ENCODE measurements at places on chromosomes 7 and 10.

GRCh38 chr10:82552267-82552666, 677.3 kb downstream of the NRG3 start:
- DNase-seq: no peak

GRCh38 chr7:111439977-111440376, 122.3 kb downstream of the IMMP2L start:
- no peak for DNase-seq

- no peak for DNase-seq
These were observed 131.5 kb downstream of the KIAA1217 start for GRCh38 chr10:24340446-24340845.

DNA sequence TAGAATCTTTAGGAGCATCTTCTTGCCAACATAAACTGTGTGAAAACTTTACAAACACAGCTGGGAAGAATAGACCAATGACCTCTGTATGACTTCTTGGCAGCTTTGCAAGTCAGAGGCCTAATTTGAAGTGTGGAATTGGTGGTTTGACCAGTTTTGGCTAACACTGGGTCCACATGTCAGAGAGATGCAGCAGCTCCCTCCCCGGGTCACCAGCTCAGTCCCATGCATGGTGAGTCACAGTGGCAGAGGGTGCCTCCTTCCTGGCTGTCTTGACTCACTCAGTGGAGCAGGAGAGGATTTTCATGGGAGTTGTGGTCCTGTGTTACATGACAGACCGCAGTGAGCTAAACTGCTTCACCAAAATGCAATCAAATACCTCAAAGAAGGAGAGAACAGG, 8.2 kb upstream of the STARD3NL start:
- no peak for DNase-seq

GRCh38 chr10:88592906-88593305, 6.3 kb downstream of the LIPJ start:
- no peak for DNase-seq

GRCh38 chr10:12319076-12319475, 30.3 kb upstream of the CAMK1D start:
- no peak for DNase-seq

DNA sequence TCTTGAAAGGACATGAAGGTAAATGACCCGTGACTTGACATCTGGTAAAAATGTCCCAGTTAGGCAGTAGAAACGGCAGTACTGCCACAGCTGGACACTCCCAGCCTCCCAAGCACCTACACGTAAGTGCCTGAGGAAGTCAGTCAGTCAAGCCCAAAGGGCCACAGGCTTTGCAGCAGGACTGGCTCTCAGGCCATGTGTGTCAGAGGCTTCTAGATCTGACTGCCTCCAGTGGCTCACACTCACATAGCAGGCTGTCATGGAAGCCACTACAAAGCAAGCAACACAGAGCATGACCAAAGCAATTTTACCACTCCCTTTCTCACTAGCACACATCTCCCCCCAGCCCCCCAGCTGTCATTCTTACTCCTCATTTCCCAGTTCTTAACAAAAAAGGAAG, 17.8 kb upstream of the CCNJ start:
- DNase-seq: no peak

- DNase-seq: no peak
These were observed 180.6 kb upstream of the CHRM2 start for GRCh38 chr7:136687693-136688322.

DNA sequence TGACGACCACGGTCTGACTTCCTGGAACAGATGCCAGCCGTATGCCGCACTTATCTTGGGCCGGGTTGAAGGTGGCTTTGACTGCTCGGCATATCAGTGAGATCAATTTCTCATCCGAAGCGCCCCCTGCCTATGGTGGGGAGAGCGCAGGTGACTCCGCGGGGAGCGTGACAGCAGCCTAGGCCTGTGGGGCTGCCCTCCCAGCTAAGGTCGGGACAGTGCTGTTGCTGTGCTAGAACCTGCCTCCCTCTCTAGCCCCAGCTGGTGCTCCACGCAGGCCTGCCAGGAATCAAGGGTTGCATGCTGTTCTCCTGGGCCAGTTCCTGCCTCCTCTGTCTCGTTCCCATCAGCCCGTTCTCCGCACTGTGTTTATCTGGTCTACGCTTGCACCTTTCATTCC, 49.8 kb downstream of the PODXL start:
- DNase-seq: no peak

DNA sequence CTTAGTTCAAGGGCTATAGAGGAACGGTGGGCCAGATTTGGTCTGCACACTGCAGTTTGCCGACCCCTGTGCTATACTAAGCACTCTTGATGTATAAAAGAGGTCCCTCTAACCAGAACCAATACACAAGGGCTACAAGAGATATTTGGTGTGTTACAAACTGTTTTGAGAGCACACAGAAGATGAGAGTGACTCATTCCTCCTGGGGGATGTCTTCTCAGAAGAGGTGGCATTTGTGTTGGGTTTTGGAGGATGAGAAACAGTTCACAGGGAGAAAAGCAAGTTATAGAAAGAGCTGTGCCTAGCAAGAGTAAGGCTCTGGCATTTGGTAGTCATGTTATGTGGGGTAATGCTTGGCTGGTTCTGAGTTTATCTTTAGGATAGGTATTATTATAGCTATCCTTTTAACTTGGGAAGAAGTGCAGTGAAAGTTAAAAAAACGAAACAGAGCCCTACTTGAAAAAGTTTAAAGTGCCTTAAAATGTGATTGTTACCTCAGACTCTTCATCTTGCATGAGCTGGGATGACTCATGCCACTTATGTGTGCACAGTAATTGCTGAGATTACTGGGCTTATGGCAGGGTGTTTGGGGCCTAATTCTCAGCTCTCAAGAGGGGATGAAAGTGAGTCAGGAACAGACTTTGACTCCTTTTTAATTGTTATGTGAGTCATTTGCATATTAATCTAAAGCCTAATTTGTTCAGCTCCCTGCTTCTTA, 160.4 kb downstream of the KIF20B start:
- peak; percentile 26 for DNase-seq

GRCh38 chr7:20310963-20311742, 19.5 kb upstream of the ITGB8 start:
- DNase-seq: peak; percentile 50

- no peak for DNase-seq
These were observed 363.9 kb upstream of the MGMT start for GRCh38 chr10:129102906-129103693.

DNA sequence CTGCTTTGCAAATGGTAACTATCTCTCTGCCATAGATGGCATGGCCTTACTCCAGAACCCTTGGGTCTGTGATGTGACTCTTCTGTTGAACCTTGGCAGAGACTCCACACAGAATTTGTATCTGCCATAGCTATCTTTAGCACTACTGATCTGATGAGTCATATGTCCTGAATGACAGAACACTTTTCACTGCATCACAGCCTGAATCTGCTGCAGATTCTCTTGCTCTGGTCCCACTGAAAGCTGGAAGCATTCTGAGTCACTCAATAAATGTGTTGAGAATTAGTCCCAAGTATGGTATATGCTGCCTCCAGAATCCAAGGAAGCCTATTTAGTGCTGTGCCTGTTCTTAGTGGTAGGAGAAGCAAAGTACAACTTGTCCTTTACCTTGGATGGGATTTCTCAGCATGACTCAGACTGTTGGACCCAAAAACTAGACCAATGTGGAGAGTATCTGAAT, 39.5 kb upstream of the ANKRD1 start:
- DNase-seq: no peak

DNA sequence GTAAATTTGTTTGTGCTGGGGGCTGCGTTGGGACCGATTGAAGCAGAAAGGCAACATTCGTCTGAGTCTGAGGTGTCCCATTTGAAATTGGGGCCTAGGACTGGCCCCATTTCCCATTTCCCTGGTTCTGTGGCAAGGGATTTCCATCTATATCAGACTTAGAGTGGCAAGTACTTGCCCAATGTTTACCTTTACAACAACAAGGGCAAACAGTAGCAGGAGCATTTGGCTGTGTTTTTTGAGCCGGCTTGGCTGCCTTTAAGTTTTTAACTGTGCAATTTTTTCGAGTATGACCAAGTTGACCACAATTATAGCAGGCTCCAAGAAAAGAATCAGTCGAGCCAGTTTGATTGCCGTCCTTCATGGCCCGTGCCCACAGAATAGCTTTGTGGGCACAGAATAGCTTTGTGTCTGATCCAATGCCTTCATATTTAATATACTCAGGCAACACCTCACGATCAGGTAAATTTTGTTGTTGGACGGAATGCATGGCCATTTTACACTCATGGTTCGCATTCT, 4.7 kb upstream of the CYP17A1 start:
- DNase-seq: no peak

DNA sequence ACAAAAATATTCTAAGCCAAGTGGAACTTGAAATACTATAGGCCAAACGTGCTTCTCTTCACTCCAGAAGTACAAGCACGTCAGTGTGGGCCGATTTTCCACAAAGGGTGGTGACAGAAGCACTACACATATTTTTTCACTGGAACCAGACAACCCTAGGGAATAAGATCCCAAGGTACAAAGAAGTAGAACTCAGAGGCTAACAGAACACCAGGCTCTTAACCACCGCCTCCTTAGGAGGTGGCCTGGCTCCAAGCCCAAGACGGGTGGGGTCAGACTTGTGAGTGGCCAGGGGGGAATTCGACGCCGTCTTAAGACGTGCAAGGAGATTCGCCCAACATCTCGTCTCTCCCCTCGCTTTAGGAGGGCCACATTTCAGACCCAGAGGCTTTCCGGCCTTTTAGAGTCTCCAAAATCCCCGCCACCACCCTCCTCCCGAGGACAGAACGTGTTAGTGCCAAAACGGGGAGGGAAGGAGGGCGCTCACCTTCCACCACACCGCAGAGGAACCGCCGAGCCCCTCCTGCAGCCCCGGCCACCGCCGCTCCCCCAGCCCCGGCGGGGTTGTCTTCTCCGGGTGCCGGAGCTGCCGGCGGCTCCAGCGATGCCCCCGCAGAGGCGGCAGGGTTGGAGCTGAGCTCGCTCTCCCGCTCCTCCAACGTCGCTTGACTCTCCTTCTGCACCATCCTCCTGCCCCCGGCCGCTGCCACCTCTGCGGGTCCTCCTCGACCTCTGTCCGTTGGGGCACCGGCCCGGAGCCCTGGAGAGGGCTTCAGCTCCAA, 716 bp downstream of the OGA start:
- DNase-seq: no peak

GRCh38 chr7:70772891-70773290, 359.1 kb upstream of the GALNT17 start:
- no peak for DNase-seq

GRCh38 chr10:61304746-61305145, 148.4 kb downstream of the TMEM26 start:
- no peak for DNase-seq

- DNase-seq: no peak
These were observed 8.3 kb upstream of the EBF3 start for GRCh38 chr10:129972145-129972965.

All from NCI-H345 (cell line).